ENCODE measurements at places on chromosomes 7 and 10.

- no peak for DNase-seq
These were observed 601.4 kb upstream of the IGFBP3 start for GRCh38 chr7:46522354-46522906.

GRCh38 chr7:108328174-108328651 lies 128.0 kb downstream of the NRCAM start:
- DNase-seq: no peak

GRCh38 chr10:13049774-13050420 lies 48.4 kb upstream of the CCDC3 start:
- no peak for DNase-seq

- no peak for DNase-seq
These were observed 61.6 kb downstream of the CYTH3 start for GRCh38 chr7:6210621-6211372.

DNA sequence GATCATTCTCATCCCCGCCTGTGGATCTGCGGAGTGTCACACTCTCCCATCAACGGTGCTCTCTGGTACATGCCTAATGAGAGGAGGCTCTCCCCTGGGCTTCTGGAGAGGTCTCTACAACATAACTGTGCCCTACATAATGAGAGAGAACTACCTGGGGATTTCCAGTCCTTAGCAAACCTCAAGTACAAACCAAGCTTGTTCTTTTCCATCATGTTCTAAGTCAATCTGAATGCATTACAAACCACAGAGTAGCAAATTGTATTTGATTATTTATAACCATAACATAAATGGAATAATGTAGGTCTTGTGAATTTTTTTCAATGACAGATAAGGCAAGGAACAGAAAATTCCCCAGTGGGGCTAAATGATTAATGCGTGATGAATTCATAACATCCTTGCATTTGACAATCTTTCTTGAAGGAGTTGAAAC lies 412.4 kb upstream of the NRP1 start:
- DNase-seq: no peak

DNA sequence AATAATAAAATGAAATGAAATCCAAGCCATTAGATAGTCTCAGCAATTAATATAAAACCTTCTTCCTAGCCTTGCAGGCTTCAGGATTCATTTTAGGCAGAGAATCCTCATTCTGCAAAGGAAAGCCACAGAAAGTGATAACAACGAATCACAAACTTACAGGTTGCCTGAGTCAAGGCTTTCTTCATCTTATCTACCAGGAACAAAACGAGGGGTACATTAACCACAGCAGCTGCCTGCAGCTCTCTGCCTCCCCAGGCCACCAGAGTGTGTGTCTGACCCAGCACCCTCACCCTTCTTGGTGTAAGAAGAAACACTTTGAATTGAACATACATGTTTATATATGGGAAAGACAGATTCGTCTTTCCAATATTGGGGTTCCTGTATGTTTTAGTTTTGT lies 12.5 kb upstream of the TNS3 start:
- DNase-seq: no peak
